WERI-Rb-1 (cell line): ENCODE measurements at places on chromosomes 16 and 17.

DNA sequence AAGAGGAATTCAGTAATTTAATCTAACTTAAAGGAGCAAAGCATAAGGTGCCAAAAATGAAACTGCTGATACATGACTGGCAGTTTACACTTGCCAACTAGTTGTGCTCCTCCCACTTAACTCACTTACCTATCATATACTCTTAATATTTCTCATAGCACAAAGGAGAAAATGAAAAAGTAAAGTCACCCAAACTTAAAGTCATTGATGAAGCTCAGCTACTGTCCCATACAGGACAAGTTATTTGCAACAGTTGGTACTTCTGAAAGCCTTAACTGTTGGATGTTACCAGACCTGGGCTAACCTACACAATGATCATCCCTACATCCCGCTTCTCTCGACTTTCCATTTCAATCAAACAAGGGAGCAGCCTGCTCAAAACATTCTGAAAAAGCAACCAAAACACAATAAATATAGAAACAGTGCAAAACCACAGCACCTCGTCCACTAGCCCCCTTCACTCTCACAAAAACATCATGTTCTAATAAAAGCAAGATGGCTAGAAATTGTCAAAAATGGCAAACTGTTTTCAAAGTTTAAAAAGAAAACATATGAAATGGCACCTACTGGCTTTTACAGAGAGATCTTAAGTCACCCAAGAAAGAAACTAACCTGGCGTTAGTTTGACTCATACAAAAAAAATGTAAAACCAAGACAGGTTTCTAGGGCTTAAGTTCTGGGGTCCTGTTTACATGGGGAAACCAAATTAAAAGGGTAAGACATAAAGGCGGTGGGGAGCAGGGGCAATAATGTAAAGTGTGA, 868 bp downstream of the MED13 start:
- DNase-seq, result no peak

- no peak for DNase-seq
Observed at GRCh38 chr17:4082136-4082924, 60.5 kb downstream of the ZZEF1 start.

DNA sequence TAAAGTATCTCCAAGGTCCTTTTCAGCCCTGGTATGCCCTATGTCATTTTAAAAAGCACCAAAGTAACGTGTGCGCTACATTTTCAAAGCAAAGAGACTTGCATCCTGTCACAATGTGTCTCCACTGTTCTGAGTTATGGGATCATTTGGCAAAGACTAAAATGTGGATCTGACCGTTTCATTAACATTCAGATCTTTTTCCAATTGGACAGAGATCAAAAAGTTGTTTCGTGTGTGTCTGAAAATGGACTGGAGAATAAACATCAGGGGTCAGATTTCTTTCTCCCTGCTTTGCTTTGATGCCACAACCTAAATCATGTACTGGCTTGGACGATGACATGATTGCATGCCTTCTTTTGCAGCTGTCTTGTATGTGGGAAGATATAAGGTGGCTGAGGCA, 136.0 kb upstream of the NOG start:
- no peak for DNase-seq

DNA sequence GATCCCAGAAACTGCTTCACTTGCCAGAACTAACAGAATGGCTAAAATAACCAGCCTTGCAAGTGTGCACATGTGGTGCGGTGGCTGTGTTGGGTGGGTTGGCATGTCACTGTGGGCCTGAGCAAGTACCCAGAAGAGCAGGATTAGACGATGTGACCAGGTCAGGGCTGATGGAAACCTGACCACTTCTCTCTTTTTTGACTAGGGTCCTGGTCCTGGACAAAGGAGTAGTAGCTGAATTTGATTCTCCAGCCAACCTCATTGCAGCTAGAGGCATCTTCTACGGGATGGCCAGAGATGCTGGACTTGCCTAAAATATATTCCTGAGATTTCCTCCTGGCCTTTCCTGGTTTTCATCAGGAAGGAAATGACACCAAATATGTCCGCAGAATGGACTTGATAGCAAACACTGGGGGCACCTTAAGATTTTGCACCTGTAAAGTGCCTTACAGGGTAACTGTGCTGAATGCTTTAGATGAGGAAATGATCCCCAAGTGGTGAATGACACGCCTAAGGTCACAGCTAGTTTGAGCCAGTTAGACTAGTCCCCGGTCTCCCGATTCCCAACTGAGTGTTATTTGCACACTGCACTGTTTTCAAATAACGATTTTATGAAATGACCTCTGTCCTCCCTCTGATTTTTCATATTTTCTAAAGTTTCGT, 16.7 kb downstream of the ANKRD40 start:
- no peak for DNase-seq

DNA sequence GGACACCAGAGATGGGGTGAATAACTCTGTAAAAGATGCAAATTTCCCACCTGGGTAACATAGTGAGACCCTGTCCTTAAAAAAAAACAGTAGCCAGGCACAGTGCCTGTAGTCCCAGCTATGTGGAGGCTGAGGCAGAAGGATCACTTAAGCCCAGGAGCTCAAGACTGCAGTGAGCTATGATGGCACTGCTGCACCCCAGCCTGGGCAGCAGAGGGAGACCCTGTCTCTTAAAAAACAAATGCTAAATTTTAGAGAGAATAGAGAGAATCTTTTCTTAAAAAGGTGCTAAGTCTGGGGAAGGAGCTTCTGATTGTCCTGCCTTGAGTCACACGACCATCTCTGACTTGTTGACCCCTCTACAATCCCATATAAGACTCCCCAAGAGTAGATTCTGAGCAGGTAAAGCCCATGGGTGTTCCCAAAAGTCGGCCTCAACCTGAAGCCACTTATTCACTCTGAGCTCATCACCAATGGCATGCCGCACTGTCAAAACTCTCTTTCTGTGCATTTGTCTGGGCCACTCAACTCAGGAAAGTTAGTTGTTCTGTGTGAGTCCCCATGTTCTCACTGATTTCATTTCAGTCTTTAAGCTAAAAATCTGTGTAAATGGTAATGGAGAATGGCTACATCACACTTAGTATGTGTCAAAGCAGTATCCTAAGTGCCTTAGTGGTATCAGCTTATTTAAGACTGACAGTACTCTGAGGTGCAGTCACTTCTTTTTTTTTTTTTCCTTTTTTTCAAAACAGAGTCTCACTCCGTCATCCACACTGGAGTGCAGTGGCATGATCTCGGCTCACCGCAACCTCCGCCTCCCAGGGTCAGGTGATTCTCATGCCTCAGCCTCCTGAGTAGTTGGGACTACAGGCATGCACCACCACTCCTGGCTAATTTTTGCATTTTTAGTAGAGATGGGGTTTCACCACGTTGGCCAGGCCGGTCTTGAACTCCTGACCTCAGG, 41.6 kb downstream of the PRKCB start:
- no peak for DNase-seq
